Psoas muscle (tissue), 8 donors: ENCODE measurements at places on chromosomes 11 and 22.
A peak's percentile ranks its signal among the peaks of the same experiment; 100 is the strongest.

GRCh38 chr11:1845561-1846452 lies 7.0 kb downstream of the TNNI2 start:
- DNase-seq: peak; percentile 24

DNA sequence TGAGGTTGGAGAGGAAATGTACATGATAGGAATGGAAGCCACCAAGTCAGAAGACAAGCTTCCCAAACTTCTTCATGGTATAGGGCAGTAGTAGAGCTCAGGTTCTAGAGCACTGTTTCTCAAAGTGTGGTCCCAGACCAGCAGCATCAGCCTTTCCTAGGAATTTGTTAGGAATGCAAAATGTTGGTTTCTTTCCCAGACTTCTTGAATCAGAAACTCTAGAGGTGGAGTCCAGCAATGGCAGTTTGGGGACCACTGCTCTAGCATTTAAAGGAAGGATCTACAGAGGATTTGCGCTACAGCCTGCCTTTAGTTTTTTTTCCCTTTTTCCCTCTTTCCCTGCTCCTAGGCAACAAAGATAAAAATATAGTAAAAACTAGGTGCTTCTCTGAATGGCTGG lies 17.0 kb upstream of the MMP12 start:
- no peak for DNase-seq

DNA sequence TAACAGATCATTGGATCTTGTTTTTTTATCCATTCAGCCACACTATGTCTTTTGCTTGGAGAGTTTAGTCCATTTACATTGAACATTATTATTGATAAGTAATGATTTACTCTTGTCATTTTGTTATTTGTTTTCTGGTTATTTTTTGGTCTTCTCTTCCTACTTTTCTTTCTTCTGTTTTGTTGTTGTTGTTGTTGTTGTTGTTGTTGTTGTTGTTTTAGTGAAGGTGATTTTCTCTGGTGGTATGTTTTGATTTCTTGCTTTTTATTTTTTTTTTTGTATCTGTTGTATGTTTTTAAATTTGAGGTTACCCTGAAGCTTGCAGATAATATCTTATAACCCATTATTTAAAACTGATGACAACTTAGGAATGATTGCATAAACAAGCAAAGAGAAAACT lies 28.6 kb downstream of the TAF1D start:
- no peak for DNase-seq

DNA sequence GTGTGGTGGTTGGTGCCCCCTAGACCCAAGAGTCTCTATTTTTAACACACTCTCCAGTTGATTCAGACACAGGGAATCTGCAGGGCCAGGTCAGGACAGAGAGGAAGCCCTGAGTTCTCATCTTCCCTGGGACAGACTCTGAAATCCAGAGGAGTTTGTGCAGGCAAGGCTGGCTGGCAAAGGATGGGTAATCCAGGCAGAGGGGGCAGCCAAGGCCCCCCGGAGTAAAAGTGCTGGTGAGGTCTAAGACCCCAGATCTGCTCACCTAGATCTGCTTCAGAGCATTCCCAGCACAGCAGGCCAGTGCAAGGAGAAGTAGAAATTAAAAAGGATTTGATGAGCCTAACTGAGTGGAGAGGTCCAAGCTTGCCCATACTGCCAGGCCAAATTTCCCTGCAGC lies 40.6 kb upstream of the MN1 start:
- no peak for DNase-seq

DNA sequence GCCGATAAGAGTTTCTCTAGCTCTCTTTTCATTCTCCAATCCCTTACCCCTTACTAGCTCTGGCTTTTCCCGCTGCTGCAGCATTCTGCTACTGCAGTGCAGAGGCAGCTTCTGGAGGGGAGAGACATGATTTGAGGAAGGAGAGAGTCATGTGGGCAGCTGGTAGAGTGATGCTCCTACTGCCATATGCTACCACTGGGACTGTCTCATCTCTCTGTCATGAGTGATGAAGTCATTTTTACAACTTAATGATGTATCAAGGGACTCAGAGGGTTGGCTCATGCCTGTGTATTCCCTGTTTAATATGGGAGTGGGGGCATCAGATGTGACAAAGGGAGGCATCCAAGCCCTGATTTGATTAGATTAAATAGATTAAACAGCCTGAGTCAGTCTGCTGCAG lies 11.3 kb downstream of the SLC17A6 start:
- no peak for DNase-seq

GRCh38 chr11:114556135-114556534 lies 3.5 kb downstream of the NXPE1 start:
- no peak for DNase-seq

GRCh38 chr11:79100093-79100910 lies 340.5 kb downstream of the TENM4 start:
- no peak for DNase-seq

DNA sequence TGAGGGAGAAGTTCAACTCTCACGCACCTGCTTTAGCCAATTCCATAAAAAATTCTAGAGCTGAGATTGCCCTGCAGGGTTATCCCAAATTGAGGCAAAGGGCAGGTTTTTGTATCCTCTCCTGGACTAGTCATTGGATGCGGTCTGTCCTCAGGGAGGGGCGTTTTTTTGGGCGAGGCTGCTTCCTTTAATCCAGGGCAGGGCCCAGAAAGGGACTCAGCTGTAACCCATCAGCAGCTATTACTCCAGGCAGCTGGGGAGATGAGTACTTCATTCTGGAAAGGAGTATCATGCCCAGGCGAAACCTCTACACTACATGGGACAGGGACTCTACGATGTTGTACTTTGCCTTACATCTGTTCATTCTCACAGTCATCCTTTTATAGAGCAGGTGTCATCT lies 103.3 kb downstream of the SCN3B start:
- no peak for DNase-seq

GRCh38 chr11:2099516-2100349 lies 39.5 kb downstream of the IGF2 start:
- peak; percentile 61 for DNase-seq
